ENCODE measurements at places on chromosomes 5 and 9.

DNA sequence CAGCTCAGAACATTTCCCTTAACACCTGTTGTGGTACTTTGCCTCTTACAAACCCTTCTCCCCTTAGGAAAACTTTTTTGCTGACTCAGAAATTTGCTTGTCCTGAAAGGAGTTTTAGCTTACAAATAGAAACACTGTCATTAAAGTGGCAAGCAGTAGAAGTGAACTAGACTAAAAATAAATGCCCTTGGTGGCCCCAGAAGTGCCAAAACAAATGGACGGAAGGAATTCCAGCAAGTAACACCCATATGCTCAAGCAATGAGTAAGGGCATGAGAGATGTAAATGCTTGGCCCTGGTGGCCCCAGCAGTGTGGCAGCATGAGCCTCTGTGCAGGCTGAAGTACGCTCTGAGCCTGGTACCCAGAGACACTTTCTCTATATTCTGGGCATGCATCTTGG lies 8.6 kb downstream of the VLDLR start:
- no peak for DNase-seq

DNA sequence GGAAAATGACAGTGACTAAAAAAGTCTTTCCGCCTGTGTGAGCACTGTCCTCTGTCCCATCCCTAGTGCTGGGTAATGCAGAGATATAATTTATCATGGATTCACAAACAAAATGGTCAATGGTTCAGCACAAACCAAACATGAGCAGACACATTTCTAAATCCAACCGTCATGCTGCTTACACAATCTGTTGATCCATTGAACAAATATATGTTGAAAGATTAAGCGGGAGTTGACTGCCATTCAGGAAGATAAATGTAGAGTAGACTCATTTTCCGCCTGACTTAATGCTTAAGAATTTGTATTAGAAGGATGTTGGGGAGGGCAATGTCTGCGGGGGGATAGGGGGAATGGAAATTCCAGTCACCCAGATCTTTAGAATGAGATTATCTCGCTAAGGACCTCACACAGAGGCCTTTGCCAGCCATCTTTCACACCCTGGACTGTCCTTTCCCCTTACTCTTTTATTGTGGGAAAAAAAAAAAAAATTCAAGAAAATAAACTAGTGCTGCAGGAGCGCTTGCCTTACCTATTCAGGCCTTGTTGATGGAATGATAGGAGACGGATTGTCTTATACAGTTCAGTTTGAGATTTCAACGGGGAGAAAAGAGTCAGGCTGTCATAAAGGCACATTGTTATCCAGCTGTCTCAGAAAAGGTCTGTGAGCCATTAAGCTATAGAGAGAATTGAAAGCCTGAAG lies 153.7 kb downstream of the TLE1 start:
- no peak for DNase-seq

- DNase-seq, result no peak
Measured at GRCh38 chr5:93100976-93101375, 480.0 kb downstream of the NR2F1-AS1 start.

- no peak for DNase-seq
Measured at GRCh38 chr5:61504143-61504770, 172.2 kb downstream of the ZSWIM6 start.

GRCh38 chr5:135753990-135754389 lies 80.5 kb upstream of the SLC25A48 start:
- DNase-seq, result no peak

DNA sequence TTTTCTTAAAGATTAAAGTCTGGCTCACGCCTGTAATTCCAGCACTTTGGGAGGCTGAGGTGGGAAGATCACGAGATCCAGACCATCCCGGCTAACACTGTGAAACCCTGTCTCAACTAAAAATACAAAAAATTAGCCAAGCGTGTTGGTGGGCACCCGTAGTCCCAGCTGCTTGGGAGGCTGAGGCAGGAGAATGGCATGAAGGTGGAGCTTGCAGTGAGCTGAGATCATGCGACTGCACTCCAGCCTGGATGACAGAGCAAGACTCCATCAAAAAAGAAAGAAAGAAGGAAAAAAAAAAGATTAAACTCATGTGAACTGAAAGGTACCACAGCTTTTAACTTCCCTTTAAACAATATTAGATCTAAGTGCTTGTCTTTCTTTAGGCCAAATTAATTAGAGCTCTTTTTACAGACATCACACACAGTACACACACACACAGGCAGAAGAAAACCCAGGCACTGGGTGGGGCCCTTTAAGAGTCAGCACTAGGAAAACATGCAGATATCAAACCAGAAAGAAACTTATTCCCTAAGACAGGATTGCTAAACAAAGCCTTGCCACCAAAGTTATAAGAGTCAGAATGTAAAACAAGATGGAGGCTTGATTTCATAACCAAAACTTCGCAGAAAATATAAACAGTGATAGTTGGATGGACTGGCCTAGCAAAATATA lies 29.3 kb upstream of the UHRF2 start:
- DNase-seq, result no peak

DNA sequence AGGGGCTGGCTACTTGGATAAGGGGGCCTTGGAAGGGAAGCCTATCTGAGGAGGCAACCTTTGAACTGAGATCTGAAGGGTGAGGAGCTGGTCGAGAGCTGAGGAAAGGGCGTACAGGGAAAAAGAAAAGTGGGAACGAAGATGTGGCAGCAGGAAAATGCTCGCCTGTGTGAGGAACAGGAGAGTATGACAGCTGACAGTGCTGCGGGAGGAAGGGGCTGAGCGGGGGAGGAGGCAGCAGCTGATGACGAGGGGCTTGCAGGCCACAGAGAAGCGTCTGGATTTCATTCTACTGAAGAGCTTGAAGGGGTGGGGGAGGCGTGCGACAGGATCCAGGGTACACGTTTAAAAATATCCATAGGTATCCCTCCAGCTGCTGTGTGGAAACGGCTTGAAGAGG lies 28.9 kb downstream of the SH3PXD2B start:
- DNase-seq, result no peak

GRCh38 chr9:132813115-132813771 lies 64.8 kb downstream of the AK8 start:
- no peak for DNase-seq

- no peak for DNase-seq
Measured at GRCh38 chr9:84330246-84330645, 10.3 kb downstream of the SLC28A3 start.

- DNase-seq, result no peak
Measured at GRCh38 chr9:35840881-35841644, 12.0 kb downstream of the TMEM8B start.

DNA sequence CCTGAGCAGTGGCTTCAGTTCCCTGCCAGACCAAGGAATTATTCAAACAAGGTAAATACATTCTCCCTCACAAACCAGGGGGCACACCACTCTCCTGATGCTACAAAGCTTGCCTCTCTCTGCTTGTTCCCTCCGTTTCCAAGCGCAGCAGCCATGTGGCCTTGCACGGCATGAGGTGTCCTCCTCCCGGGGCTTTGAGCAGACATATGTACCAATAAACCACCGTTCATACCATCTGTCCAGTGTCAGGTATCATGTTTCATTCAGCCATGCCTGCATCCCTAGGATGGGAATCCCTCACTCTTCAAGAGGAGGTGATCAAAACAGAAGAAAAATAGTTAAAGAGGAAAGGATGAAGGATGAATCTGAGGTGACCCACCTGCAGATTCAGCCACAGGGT lies 282.7 kb downstream of the ENC1 start:
- no peak for DNase-seq

DNA sequence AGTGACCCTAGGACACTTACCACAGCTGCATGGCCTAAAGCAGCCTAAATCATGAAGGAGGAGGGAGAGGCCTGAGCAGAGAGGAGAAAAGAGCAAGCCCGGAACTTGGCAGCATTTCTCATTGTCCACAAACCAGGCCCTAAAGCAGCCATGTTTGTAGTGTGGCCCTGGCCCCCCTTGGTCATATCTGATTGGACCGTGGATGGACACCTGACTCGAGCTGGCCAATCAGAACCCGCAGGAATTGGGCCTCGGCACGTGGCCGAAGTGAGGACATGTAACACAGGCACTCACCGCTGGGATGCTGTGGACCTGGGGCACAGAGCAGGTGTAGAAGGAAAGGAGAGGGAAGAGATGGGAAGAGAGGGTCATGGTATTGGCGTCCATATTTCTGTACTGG lies 56.9 kb downstream of the ASS1 start:
- no peak for DNase-seq

DNA sequence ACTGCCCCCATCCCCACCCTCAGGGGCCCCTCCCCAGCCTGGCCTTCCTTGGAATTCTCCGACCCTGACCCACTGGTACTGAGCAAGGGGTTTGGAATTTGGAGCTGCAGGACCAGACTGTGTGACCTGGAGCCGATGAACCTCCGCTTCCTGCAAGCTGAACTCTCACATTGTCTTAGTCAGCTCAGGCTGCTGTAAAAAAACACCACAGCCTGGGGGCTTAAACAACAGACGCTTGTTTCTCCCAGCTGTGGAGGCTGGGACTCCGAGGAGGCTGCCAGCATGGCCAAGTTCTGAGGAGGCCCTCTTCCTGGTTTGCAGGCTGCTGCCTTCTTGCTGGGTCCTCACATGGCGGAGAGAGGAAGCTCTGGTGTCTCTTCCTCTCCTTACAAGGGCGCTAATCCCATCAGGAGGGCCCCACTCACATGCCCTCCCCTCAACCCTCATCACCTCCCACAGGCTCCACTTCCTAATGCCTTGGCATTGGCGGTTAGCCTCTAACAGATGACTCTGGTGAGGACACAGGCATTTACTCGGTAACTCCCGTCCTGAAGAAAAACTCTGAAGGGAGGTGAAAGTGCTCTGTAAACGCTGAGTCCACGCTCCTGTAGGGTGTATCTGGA lies 42.4 kb downstream of the C5orf15 start:
- no peak for DNase-seq

- peak; percentile 6 for DNase-seq
Measured at GRCh38 chr9:75889977-75890471, 449 bp upstream of the PCSK5 start.

DNA sequence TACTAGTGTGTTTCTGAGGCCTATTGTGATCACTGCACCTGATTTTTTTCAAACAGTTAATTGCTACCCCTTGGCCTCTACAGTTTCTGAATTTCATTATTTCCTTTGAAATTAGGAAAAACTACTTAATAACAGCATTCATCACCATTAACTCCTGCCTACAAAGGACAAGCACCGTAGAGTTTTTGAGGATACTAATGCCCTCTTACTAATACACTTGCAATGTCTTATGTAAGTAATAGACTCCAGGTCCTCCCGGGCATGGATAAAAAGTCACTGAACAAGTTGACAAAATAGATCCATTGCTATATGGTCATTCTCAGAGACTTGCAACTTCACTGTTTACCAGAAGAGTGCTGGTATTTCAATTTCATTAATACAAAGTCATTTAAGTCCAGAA lies 1172.5 kb downstream of the CDH12 start:
- no peak for DNase-seq

- DNase-seq, result no peak
Measured at GRCh38 chr9:136554870-136555269, 9.0 kb upstream of the NOTCH1 start.

DNA sequence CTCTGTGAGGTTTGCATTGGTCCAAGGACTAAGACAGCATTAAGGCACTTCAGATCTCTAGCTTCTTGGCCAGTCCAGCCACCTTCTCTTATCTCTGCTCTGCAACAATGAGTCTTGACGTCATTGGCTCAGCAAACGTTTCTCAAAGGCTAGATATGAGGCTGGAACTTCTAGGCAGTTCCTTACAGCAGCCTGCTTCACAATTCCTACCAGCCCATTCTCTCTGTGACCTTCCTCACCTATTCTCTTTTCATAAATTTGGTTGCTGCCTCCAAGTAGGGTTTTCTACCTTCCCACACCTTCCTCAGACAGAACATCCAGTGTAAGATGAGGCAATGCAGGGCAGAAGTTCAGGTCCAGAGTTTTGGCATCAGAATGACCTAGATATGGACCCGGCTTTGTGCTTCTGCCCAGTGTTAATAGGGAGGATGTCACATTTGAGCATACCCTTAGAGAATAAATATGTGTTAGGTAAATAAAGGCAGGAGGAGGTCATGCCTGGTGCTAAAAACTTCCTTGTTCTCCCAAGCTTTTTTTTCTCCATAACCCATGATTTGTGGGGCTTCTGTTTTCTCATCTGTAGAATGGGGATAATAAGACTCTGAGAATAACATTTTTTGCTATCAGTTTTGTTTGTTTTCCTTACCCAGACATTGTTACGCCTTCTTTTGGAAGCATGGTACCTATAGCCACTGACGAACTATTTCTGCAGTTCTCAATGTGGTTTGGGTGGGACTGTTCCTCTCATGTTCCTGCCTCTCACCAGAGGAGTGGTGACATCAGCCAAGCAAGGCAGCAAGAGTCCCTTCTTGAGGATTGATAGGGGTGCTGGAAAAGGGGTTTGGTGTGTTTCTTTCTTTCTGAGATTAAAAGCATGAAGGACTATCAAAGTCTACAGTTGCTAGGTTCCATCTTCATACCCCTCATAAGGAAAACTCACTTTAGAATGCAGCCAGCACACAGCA lies 220.6 kb upstream of the TRIM32 start:
- no peak for DNase-seq

- DNase-seq, result no peak
Measured at GRCh38 chr5:116673453-116673852, 98.8 kb upstream of the SEMA6A start.

DNA sequence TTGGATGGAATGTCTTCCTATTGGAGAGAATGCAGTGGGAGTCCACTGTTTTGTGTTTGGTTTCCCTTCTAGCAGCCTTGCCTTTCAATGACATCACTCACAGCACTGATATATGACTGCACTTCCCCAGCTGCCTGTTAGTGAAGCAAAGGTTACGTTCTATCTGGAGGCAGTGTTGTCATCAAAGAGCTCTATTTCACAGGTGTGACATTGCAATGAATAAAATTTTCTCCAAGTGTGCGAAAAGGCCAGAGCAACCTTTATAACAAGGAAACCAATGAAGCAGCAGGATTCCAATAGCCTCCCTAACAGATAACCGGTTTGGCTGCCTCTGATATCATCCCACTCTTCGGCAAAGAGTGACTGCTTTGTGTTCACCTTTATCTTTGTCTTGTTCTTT lies 523.5 kb upstream of the ZNF608 start:
- no peak for DNase-seq

DNA sequence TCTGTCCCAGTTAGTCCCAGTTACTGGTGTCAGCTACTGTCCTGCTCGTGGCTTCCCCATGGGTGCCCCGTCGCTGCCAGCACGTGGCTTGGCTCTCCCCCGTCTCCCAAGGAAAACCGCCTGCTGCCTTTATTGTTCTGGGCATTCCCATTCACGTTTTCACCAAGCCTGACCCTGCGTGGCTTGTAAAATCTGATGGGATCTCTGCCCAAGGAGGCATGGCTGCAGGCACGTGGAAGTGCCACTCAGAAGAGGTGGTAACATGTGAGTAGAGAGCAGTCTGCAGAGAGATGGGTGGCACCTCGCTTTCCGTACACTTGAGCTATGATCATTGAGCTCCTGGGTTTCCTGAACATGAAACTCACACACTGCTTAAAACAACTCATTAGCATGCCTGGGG lies 429.2 kb upstream of the KLF4 start:
- DNase-seq, result no peak

DNA sequence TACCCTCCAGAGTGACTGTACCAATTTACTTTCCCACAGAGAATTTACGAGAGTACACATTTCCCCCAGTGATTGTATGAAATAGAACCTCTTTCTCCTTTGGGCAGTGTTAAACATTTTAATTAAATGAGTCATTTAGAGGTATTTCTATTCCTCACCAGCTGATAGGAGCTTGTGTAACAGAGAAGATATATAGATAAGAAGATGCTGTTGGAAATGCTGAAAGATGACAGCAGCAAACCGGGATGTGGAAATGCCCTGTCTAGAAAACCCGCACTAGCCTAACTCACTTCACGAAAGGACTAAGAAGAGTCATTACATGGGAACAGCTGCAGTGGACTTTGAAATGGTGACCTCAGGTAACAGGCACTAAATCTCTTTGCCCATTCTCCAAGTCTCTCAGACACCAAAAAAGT lies 68.3 kb downstream of the LPAR1 start:
- no peak for DNase-seq
